Vagina (tissue), 2 donors: ENCODE measurements at places on chromosomes 4 and X. TPM values are rescaled to one million over a fixed set of nuclear protein-coding genes. Genes with fewer than 3 reads are reported as not detected.
A peak's percentile ranks its signal among the peaks of the same experiment; 100 is the strongest.

- no peak overlapping the region for H3K27ac ChIP-seq
- no peaks in the 10 kb centered on the region for H3K36me3 ChIP-seq
- no peak for DNase-seq
- H3K4me1 ChIP-seq = no peaks in the 10 kb centered on the region
These were observed 27.8 kb downstream of the BANK1 start for GRCh38 chr4:101818362-101818761.

GRCh38 chr4:101604976-101605375 is 185.6 kb upstream of the BANK1 start:
- no peaks in the 10 kb centered on the region for H3K4me1 ChIP-seq
- no peak overlapping the region for H3K27ac ChIP-seq
- no peak for DNase-seq
- H3K36me3 ChIP-seq = no peaks in the 10 kb centered on the region

DNA sequence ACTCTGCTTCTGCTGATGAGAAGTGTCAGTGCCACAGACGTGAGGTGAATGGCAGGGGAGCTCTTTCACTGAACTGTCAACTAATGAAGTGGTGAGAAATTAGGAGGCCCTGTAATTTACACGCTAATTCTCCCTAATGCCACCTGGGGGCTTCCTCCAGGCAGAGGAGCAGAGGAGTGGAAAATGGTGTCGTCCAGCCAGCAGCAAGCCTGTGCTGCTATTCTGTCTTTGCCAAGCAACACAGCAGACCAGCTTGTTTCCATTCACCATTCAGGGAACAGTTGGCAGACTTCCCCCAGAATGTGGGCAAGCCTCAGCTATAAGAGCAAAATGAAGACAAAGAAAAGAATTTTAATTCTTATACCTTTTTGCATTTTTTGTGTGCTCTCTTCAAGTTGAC is 245.2 kb upstream of the TET2 start:
- no peak overlapping the region for H3K27ac ChIP-seq
- peaks cover 29% of the 10 kb centered on the region for H3K4me1 ChIP-seq
- H3K4me3 ChIP-seq = no peak overlapping the region
- H3K36me3 ChIP-seq = no peaks in the 10 kb centered on the region
- no peak for DNase-seq

DNA sequence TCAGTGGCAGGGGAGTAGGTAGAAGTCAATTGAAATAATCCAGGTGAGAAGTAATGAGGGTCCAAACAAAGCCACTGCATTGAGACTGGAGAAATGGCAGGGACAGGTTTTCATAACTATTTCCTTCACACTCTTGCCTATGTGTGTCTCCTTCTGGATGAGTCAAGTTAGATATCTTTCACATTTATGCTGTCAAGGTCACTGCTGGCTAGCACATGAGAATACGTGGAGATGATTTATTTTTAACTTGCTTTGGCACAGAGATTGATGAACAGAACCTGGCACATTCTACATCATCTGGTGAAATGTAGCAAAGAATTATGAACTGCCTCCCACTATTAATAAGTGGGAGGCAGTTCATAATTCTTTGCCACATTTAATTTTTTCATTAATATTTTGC is 66.7 kb upstream of the BOD1L1 start:
- no peaks in the 10 kb centered on the region for H3K27me3 ChIP-seq
- H3K4me1 ChIP-seq = no peaks in the 10 kb centered on the region
- H3K36me3 ChIP-seq = no peaks in the 10 kb centered on the region

The AVPR2 gene
- 4.9 TPM for total RNA-seq

- H3K27ac ChIP-seq = no peak overlapping the region
- no peak for DNase-seq
- H3K4me1 ChIP-seq = no peaks in the 10 kb centered on the region
- no peaks in the 10 kb centered on the region for H3K27me3 ChIP-seq
- H3K4me3 ChIP-seq = no peak overlapping the region
- no peaks in the 10 kb centered on the region for H3K36me3 ChIP-seq
These were observed 825.8 kb upstream of the LCORL start for GRCh38 chr4:18847249-18847890.

- H3K4me1 ChIP-seq = no peaks in the 10 kb centered on the region
- no peak overlapping the region for H3K4me3 ChIP-seq
- no peak for DNase-seq
- H3K36me3 ChIP-seq = no peaks in the 10 kb centered on the region
These were observed 148.4 kb upstream of the CLNK start for GRCh38 chr4:10832806-10833628.

DNA sequence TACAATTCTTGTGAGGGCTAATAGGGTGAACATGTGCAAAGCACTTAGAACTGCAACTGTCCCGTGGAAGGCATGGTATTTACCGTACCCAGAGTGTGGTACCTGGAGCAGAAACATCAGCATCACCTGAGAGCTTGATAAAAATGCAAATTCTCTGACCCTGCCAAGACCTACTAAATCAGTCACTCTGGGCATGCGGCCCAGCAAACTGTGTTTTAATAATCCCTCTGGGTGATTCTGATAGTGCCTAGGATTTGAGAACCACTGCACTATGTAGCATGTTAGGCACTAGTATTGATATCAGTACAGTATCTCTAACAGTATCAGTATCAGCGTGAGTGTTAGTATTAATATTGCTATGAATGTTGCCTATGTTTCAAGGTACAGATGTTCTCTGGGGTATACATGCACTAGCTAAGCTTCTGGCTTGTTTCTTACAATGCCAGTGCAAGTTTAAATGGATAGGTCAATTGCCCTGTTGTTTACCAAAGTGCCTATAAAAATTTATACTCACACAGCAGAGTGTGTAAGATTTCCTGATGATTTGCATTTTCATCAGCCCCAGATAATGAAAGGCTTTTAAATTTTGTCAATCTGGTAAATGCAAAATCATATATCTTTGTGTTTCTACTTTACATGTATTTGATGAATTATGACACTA is 354.0 kb downstream of the HS3ST1 start:
- H3K4me3 ChIP-seq = no peak overlapping the region
- H3K4me1 ChIP-seq = no peaks in the 10 kb centered on the region
- no peaks in the 10 kb centered on the region for H3K36me3 ChIP-seq
- H3K27ac ChIP-seq = no peak overlapping the region
- DNase-seq = no peak

GRCh38 chrX:39693298-39693697 is 404.5 kb downstream of the BCOR start:
- no peak overlapping the region for H3K27ac ChIP-seq
- H3K27me3 ChIP-seq = no peaks in the 10 kb centered on the region
- DNase-seq = no peak
- no peak overlapping the region for H3K4me3 ChIP-seq
- H3K4me1 ChIP-seq = no peaks in the 10 kb centered on the region
- H3K36me3 ChIP-seq = no peaks in the 10 kb centered on the region

- H3K4me1 ChIP-seq = no peaks in the 10 kb centered on the region
- no peaks in the 10 kb centered on the region for H3K36me3 ChIP-seq
- H3K4me3 ChIP-seq = no peak overlapping the region
- H3K27ac ChIP-seq = no peak overlapping the region
- H3K27me3 ChIP-seq = no peaks in the 10 kb centered on the region
These were observed 1495.1 kb downstream of the C4orf33 start for GRCh38 chr4:130591091-130591490.

GRCh38 chrX:74506317-74507115 is 85.2 kb downstream of the SLC16A2 start:
- no peaks in the 10 kb centered on the region for H3K36me3 ChIP-seq
- H3K27ac ChIP-seq = no peak overlapping the region
- no peaks in the 10 kb centered on the region for H3K27me3 ChIP-seq
- H3K4me1 ChIP-seq = no peaks in the 10 kb centered on the region
- no peak for DNase-seq

- H3K27me3 ChIP-seq = no peaks in the 10 kb centered on the region
- DNase-seq = no peak
- H3K4me1 ChIP-seq = no peaks in the 10 kb centered on the region
- H3K36me3 ChIP-seq = no peaks in the 10 kb centered on the region
- H3K27ac ChIP-seq = no peak overlapping the region
- no peak overlapping the region for H3K4me3 ChIP-seq
These were observed 326.9 kb downstream of the NAF1 start for GRCh38 chr4:162839814-162840213.

The SERTM2 gene
- 28.2 TPM for total RNA-seq

The SHOX gene
- total RNA-seq = not detected

GRCh38 chr4:105112274-105112673 is 34.4 kb upstream of the TET2 start:
- no peak overlapping the region for H3K27ac ChIP-seq
- DNase-seq = no peak
- H3K27me3 ChIP-seq = no peaks in the 10 kb centered on the region
- H3K4me1 ChIP-seq = peaks cover 2% of the 10 kb centered on the region
- H3K36me3 ChIP-seq = no peaks in the 10 kb centered on the region

- peak overlapping the region; percentile 80 for H3K27ac ChIP-seq
- H3K27me3 ChIP-seq = no peaks in the 10 kb centered on the region
- no peak for DNase-seq
- peaks cover 37% of the 10 kb centered on the region for H3K4me1 ChIP-seq
- H3K4me3 ChIP-seq = peak overlapping the region; percentile 63
These were observed 24.9 kb downstream of the SH3BP2 start for GRCh38 chr4:2817701-2818350.

GRCh38 chrX:31228909-31229308 is 157.1 kb upstream of the FTHL17 start:
- no peaks in the 10 kb centered on the region for H3K27me3 ChIP-seq
- no peak for DNase-seq
- H3K4me1 ChIP-seq = no peaks in the 10 kb centered on the region
- H3K27ac ChIP-seq = no peak overlapping the region
- H3K4me3 ChIP-seq = no peak overlapping the region
